ENCODE measurements at places on chromosomes 1 and 21. TPM values are rescaled to one million over a fixed set of nuclear protein-coding genes. Genes with fewer than 3 reads are reported as not detected.

DNA sequence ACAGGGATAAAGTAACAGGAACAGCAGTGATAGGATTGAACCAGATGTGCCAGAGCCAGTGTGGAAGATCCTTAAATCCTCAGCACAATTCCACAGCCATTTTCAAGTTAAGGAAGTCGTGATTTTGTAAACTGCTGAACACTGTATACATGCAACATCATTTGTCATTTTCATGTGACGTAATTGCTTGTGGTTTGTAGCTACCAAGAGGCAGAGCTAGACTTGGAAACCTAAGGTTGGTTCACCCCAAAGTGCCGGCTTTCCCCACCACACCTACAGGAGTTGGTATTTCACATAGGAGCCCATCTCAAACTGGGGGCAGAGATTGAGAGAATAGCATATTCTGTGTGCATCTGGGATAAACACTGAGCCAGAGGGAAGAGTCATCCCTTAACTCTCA lies 113.9 kb downstream of the CAPN8 start:
- no peak overlapping the region for H3K4me3 ChIP-seq
- H3K27me3 ChIP-seq: no peaks in the 10 kb centered on the region
- H3K27ac ChIP-seq: no peak overlapping the region
- DNase-seq: no peak
- H3K36me3 ChIP-seq: no peaks in the 10 kb centered on the region
- H3K4me1 ChIP-seq: no peaks in the 10 kb centered on the region

- H3K4me1 ChIP-seq: peaks cover 64% of the 10 kb centered on the region
- no peaks in the 10 kb centered on the region for H3K27me3 ChIP-seq
- peak; percentile 68 for DNase-seq
- H3K36me3 ChIP-seq: no peaks in the 10 kb centered on the region
- peak overlapping the region; percentile 90 for H3K27ac ChIP-seq
- H3K4me3 ChIP-seq: peak overlapping the region; percentile 30
These were observed 3.9 kb upstream of the DENND2D start for GRCh38 chr1:111204201-111204982.

DNA sequence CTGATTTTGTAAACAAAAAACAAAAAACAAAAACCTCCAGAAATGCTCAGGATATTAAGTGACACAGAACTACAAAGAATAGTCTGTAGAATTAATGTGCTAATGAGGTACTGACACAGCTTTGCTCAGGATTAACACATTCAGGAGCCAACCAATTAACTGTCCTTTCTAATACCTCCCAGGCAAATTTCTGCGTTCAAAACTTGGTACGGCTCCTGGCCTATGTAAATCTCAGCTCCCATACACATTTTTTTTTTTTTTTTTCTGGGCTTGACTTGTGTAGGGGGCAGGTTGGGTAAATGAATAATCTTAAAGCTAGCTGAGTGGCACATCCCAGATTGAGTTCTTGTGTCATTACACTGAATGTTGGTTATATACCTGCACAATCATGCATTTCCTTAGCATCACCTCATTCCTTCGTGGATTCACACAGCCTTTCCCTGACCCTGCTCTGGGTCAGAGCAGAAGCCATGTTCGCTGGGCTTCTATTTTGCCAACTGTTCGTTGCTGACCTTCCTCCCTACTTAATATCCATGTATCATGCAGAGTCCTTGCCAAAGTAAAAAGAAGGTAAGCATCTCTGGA lies 12.6 kb upstream of the IER5 start:
- no peak overlapping the region for H3K4me3 ChIP-seq
- H3K36me3 ChIP-seq: no peaks in the 10 kb centered on the region
- no peaks in the 10 kb centered on the region for H3K4me1 ChIP-seq
- no peak overlapping the region for H3K27ac ChIP-seq
- H3K27me3 ChIP-seq: peaks cover 7% of the 10 kb centered on the region
- DNase-seq: no peak

GRCh38 chr1:61187352-61188086 lies 105.2 kb downstream of the NFIA start:
- H3K27ac ChIP-seq: no peak overlapping the region
- H3K36me3 ChIP-seq: no peaks in the 10 kb centered on the region
- DNase-seq: no peak
- no peak overlapping the region for H3K4me3 ChIP-seq

DNA sequence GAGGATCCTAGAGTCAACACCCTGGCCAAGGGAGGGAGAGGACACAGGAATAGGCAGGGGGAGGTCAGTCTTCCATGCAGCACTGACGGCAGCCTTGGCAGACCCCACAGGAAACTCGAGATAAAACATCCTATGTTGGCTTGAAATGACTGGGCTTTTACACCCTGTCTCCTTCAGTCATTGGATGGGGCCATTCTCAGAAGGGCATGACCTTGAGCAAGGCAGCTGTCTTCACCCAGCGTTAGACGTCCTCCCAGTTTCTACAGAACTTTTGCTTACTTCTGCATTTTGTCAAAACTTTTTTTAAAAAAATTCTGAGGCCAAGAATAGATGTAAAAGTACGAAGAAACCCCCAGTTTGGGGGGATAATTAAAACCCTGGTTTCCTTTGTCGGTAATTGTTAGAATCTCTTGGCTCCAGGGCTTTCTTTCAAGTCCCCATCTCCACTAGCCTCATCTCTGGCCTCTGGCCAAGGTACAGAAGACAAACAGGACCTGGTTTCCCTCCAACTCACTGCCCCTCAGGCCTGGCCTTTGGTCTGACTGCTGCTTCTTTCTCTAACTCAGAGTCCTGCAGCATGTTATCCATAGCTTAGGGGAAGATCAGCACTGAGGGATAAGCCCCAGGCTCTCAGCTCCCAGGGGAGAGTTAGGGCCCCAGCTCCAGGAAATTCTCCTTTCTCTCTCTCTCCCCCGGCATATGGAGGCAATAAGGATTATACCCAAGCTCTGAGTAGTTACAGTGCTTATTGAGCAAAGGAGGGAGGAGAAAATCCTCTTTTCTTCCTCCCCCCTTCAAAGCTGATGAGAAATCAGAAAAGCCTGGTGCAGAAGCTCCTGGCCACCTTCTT lies 51.6 kb upstream of the KCND3 start:
- no peaks in the 10 kb centered on the region for H3K4me1 ChIP-seq
- no peak for DNase-seq
- H3K27ac ChIP-seq: no peak overlapping the region
- H3K27me3 ChIP-seq: peaks cover 2% of the 10 kb centered on the region
- H3K36me3 ChIP-seq: no peaks in the 10 kb centered on the region

- no peaks in the 10 kb centered on the region for H3K27me3 ChIP-seq
- peaks cover 9% of the 10 kb centered on the region for H3K4me1 ChIP-seq
- no peak overlapping the region for H3K27ac ChIP-seq
- peaks cover 71% of the 10 kb centered on the region for H3K36me3 ChIP-seq
- DNase-seq: peak; percentile 56
These were observed 59.9 kb downstream of the ZBTB17 start for GRCh38 chr1:15915991-15916390.

GRCh38 chr1:225441314-225442122 lies 13.7 kb upstream of the LBR start:
- no peaks in the 10 kb centered on the region for H3K27me3 ChIP-seq
- H3K4me3 ChIP-seq: peak overlapping the region; percentile 49
- peak overlapping the region; percentile 55 for H3K27ac ChIP-seq
- no peak for DNase-seq
- no peaks in the 10 kb centered on the region for H3K36me3 ChIP-seq
- peaks cover 47% of the 10 kb centered on the region for H3K4me1 ChIP-seq

DNA sequence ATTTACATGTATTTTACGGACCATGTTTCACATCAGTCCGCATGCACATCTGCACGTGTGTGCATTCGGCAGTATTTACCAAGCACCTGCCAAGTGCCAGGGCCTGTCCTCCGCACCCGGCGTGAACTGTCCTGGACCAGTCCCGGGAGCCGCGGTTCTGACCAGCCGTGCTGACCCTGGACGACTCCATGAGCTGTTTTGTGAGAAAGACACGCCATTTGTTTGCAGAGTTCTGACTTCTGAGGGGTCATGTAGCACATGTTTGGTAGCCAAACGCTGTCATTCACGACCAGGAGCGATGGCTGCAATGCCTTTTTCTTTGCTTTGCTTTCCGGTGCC lies 3.3 kb upstream of the OLIG2 start:
- peaks cover 35% of the 10 kb centered on the region for H3K4me1 ChIP-seq
- no peak overlapping the region for H3K4me3 ChIP-seq
- no peak overlapping the region for H3K27ac ChIP-seq
- no peaks in the 10 kb centered on the region for H3K36me3 ChIP-seq
- H3K27me3 ChIP-seq: peaks cover 36% of the 10 kb centered on the region

GRCh38 chr1:182051938-182052337 lies 9.6 kb downstream of the ZNF648 start:
- H3K4me3 ChIP-seq: no peak overlapping the region
- no peaks in the 10 kb centered on the region for H3K4me1 ChIP-seq
- no peaks in the 10 kb centered on the region for H3K27me3 ChIP-seq

- no peak overlapping the region for H3K4me3 ChIP-seq
- H3K27ac ChIP-seq: no peak overlapping the region
- H3K27me3 ChIP-seq: no peaks in the 10 kb centered on the region
These were observed 30.6 kb downstream of the FAF1 start for GRCh38 chr1:50929376-50929958.

GRCh38 chr1:74641876-74642275 lies 31.7 kb downstream of the ERICH3 start:
- H3K4me1 ChIP-seq: no peaks in the 10 kb centered on the region
- H3K36me3 ChIP-seq: no peaks in the 10 kb centered on the region
- H3K4me3 ChIP-seq: no peak overlapping the region
- DNase-seq: no peak

- peaks cover 9% of the 10 kb centered on the region for H3K4me1 ChIP-seq
- peak overlapping the region; percentile 66 for H3K4me3 ChIP-seq
- H3K27me3 ChIP-seq: no peaks in the 10 kb centered on the region
- DNase-seq: peak; percentile 68
These were observed 12.5 kb downstream of the CHML start for GRCh38 chr1:241627453-241628259.

GRCh38 chr1:100359139-100359538 lies 6.8 kb downstream of the CDC14A start:
- H3K27ac ChIP-seq: peak overlapping the region; percentile 44
- H3K4me1 ChIP-seq: peaks cover 82% of the 10 kb centered on the region
- no peaks in the 10 kb centered on the region for H3K27me3 ChIP-seq
- no peak for DNase-seq

GRCh38 chr1:6185151-6185550 lies 5.0 kb upstream of the CHD5 start:
- no peaks in the 10 kb centered on the region for H3K27me3 ChIP-seq
- peaks cover 47% of the 10 kb centered on the region for H3K36me3 ChIP-seq
- no peak overlapping the region for H3K4me3 ChIP-seq
- no peak for DNase-seq
- H3K27ac ChIP-seq: no peak overlapping the region
- peaks cover 9% of the 10 kb centered on the region for H3K4me1 ChIP-seq

DNA sequence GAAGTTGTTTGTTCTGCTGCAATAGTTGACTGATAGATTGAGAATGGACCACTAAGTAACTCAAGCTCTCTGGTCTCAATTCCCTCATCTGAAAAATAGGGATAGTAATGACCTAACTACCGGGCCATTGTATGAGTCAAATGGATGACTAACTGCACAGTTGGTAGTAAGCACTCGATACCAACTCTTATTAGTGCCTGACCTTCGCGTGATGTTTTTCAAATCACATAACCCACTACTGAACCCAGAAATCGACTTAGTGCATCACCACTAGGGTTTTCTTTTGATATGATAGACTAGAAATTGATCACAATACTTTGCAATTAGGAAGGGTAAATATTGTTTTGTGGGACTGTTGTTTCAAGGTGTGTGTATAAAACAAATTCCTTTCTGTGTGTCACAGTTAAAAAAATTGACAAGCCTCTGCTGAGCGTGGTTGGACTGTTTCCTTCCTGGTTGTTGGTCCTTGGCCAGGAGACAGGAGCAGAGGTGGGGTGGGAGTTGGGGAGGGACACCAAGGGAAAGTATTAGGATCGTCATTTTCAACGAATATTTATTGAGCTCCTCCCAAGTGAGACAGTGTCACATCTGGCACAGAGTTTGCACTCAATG lies 54.0 kb upstream of the LRP8 start:
- no peak overlapping the region for H3K4me3 ChIP-seq
- DNase-seq: no peak
- H3K4me1 ChIP-seq: no peaks in the 10 kb centered on the region
- H3K36me3 ChIP-seq: no peaks in the 10 kb centered on the region

GRCh38 chr1:22636353-22636752 lies at the start of gene C1QA:
Gene C1QA (plus strand): TSS chr1:22636628. CDS start chr1:22637617, 989 bp downstream.
- H3K27ac ChIP-seq: no peak within 1 kb of the TSS
- DNase-seq: no peak
- no peaks in the 10 kb centered on the region for H3K27me3 ChIP-seq
- no peaks in the 10 kb centered on the region for H3K36me3 ChIP-seq
- H3K4me1 ChIP-seq: no peaks in the 10 kb centered on the region
- no peak within 1 kb of the TSS for H3K4me3 ChIP-seq

DNA sequence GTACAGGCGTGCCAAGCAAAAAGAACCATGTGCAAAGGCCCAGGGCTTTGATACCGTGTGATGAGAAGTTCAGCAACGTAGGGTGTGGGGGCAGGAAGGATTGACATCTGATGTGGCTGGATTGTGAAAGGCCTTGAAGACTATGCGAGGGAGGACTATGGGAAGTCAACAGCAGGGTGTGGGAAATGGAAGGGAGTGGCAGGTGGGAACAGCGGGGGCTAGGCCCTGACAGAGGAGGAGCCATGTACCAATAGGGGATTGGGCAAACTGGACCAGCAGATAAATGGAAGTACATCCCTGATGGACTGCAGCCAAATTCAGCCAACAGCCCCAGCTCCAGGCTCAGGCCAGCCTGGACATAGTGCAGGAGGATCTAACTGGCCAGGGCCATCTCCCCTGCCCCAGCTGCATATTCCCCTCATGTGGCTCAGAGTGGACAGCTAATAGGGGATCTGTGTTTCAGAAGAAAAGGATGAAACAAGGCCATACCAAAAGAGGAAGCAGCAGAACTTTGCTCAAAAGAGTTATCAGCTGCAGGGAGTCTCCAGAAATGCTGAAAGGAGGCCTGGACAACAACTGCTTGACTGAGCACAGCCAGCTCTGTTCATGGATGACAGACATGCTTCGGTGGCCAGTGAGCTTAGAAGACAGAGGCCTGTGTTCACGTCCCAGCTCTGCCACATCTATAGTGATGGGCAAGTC lies 140.2 kb upstream of the SGIP1 start:
- no peaks in the 10 kb centered on the region for H3K4me1 ChIP-seq
- H3K27me3 ChIP-seq: no peaks in the 10 kb centered on the region
- no peak overlapping the region for H3K27ac ChIP-seq
- no peaks in the 10 kb centered on the region for H3K36me3 ChIP-seq

GRCh38 chr1:246608616-246609376 lies 42.5 kb downstream of the CNST start:
- H3K27me3 ChIP-seq: no peaks in the 10 kb centered on the region
- peaks cover 2% of the 10 kb centered on the region for H3K36me3 ChIP-seq
- peak overlapping the region; percentile 37 for H3K4me3 ChIP-seq
- peaks cover 28% of the 10 kb centered on the region for H3K4me1 ChIP-seq
- peak; percentile 56 for DNase-seq

- peaks cover 5% of the 10 kb centered on the region for H3K36me3 ChIP-seq
- H3K4me1 ChIP-seq: no peaks in the 10 kb centered on the region
- no peak overlapping the region for H3K4me3 ChIP-seq
- H3K27me3 ChIP-seq: no peaks in the 10 kb centered on the region
These were observed 97.4 kb upstream of the HP1BP3 start for GRCh38 chr1:20884513-20884912.

WDR64 gene
- total RNA-seq: not detected

TMEM201 gene
- 12.1 TPM for total RNA-seq

FAM163A gene
- not detected for total RNA-seq

SNX27 gene
- 25.3 TPM for total RNA-seq

RNASEL gene
- 9.1 TPM for total RNA-seq

CAPN8 gene
- 1.1 TPM for total RNA-seq

LRRC8C gene
- total RNA-seq: 70.4 TPM

PSMB2 gene
- total RNA-seq: 34.4 TPM

All from CD4-positive, CD25-positive, alpha-beta regulatory T cell (primary cell).